ENCODE measurements at places on chromosomes 5 and 9. TPM values are rescaled to one million over a fixed set of nuclear protein-coding genes. Genes with fewer than 3 reads are reported as not detected.

GRCh38 chr9:33234511-33235467 is 5.2 kb upstream of the SPINK4 start:
- no peak for DNase-seq

DNA sequence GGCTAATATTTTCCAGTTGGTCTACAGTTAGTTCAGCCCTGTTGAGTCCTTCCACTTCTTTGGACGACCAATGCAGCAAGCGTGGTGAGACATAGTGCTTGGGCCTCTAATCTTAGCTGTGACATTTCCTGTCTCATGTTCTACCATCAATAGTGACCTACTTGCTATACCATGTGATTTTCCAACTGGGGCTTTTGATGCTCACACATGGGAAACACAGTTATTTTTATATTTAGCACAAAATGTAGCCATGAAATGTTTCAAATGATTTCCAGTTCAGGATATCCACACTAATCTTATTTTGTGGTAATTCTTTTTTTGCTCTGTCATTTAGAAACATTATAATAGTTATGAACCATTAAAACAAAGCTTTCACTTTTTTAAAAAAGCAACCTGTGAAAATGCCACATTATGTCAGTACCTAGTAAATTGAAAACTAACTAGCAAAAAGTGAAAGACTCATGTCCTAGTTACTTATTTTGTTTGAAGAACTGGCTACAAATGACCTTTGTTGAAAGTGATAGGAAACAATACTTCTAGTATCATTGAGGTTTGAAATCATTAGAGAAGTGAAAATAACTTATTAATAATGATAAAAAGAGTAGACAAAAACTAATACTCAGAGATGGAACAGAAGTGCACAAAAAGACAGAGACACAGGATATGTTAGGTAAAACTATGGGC is 18.3 kb downstream of the MARCHF3 start:
- DNase-seq, result no peak

- DNase-seq, result no peak
Measured at GRCh38 chr9:122785269-122785668, 3.5 kb upstream of the OR5C1 start.

GRCh38 chr9:37974506-37975173 is 70.7 kb upstream of the SLC25A51 start:
- DNase-seq, result no peak

- no peak for DNase-seq
Measured at GRCh38 chr9:26612211-26612610, 280.4 kb downstream of the CAAP1 start.

- no peak for DNase-seq
Measured at GRCh38 chr5:132381614-132382013, 12.1 kb downstream of the SLC22A5 start.

- no peak for DNase-seq
Measured at GRCh38 chr5:150641006-150641570, 628 bp downstream of the SYNPO start.

DNA sequence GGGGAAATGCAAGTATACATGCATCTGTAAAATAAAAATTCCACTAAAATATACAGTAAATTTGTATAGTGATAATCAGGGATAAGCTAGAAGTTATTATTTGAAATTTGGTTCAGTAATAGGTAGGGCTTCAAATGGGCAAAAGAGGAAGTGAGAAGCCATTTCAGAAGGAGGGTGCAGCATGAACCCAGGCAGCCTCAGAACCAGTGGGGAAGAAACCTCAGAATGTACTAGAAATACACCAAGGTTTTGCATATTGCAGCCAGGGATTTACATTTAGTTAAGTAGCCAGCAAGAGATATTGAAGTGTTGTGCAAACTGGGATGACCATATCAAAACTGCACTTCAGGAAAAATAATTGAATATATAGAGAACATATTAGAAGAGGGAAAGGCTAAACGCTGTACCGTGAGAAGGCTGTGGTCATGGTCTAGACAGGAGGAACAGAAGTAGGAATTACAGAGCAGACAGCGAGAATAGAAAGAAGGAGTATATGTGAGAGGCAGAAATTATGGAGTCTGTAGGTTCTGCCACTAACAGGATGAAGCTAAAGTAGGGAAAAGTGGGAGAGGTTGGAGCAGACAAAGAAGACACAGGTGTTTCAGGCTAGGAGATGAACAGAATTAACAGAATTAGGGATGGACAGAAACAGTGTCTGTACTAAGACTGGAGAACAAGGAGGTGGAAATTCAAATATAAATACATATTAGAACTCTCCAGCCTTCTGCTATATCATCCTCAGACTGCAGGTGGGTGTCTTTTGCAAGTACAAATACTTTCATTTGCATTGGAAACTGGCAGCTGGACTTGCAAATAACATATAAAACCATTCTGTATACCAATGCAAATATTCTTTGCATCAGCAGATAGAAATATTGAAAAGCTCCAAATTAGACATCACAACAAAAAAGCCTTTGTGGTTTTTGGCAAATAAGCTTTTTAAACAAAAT is 335.6 kb downstream of the ZNF608 start:
- DNase-seq, result no peak

GRCh38 chr9:15468145-15468544 is 42.6 kb downstream of the PSIP1 start:
- no peak for DNase-seq

GRCh38 chr9:129909851-129910250 is 74.6 kb downstream of the USP20 start:
- DNase-seq, result no peak

- no peak for DNase-seq
Measured at GRCh38 chr5:34582371-34582770, 73.8 kb upstream of the RAI14 start.

DNA sequence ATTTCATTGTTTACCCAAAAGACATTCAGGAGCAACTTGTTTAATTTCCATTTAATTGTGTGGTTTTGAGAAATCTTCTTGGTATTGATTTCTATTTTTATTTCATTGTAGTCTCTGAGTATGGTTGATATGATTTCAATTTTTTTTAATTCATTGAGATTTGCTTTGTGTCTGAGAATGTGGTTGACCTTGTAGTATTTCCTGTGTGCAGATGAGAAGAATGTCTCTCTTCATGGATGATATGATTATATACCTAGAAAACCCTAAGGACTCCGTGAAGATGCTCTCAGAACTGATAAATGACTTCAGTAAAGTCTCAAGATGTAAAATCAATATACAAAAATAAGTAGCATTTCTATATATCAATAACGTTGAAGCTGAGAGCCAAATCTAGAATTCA is 202.4 kb upstream of the CDH9 start:
- no peak for DNase-seq

- no peak for DNase-seq
Measured at GRCh38 chr5:38780945-38781344, 64.9 kb upstream of the OSMR start.

DNA sequence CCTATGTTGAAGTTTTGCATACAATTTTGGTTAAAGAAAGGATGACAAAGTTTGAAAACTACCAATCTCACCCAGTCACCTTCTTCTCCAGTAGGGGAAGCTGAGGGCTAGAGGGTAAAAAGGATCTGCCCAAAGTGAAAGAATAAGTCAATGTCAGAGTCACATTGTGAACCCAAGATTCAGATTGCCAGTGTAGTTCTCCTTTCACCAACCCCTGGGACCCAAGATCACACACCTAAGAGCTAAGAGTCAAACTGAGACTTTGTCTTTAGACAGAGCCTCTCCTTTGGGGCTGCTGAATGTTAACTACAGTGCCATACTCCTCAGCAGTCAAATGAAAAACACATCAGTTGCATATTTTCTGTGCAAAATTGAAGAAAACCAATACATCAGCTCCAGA is 210.6 kb downstream of the ATP10B start:
- DNase-seq, result no peak

DNA sequence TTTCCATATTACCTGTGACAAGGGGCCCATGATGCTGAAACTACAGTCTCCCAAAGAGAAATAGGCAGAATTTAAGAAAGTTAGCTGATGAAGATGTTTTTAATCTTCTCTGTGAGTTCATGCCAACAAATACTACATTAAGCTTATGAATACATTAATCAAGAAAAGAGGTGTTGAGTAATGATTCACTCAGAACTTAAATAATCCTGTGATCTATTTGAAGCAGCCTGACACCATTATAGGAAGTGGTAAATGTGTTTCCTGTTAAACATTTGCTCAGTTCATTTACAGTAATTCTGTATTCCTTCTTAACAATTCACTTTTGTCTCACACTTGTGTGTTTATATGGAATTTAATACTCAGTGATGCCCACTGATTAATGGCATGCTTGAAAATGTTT is 75.0 kb upstream of the IZUMO3 start:
- no peak for DNase-seq

DNA sequence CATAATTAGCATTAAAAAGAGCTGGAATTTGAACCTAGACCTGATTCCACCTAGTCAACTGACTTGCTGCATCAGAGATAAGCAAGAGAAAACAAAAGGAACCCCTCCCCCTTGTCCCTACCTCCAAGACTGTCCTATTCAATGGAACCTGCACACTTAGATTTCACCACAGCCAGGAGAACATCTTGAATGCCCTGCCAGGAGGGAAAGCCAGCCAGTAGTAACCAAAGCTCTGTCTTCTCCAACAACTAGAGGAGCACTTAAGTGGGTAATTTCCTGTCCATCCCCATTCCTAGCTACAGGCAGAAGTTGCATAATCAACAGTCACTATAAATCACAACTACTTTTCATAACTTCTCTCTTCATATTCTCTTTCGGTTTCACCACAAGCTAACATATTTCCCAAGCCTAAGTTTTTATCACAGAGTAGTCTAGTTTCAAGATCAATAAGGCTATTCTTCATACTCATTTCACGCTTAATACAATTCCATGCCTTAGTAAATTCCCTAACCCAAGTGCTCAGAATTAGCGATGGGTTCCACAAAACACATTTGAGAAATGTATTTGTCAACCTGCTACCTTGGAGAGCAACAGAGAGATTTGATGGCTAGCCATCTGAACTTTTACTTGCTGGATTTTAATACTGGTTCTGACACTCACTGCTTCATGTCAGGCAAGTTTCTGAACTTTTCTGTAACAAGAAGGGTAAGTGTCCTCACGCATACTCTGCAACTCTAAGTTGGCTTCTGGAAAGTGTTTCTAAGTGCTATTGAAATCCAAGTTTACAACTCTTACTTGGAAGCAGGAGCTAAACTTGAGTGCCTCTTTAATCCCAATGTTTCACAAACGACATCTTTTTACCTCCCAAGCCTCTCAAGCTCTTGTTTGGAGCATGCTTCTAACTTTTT is 2.0 kb downstream of the DENND1A start:
- no peak for DNase-seq

The CARTPT gene
- total RNA-seq, result not detected

The HK3 gene
- total RNA-seq, result not detected

The CSF2 gene
- total RNA-seq, result not detected

The MLANA gene
- not detected for total RNA-seq

The TTC16 gene
- not detected for total RNA-seq

The SLC46A2 gene
- not detected for total RNA-seq

The PRSS3 gene
- not detected for total RNA-seq
